ENCODE measurements at places on chromosomes 2 and 18. TPM values are rescaled to one million over a fixed set of nuclear protein-coding genes. Genes with fewer than 3 reads are reported as not detected.

DNA sequence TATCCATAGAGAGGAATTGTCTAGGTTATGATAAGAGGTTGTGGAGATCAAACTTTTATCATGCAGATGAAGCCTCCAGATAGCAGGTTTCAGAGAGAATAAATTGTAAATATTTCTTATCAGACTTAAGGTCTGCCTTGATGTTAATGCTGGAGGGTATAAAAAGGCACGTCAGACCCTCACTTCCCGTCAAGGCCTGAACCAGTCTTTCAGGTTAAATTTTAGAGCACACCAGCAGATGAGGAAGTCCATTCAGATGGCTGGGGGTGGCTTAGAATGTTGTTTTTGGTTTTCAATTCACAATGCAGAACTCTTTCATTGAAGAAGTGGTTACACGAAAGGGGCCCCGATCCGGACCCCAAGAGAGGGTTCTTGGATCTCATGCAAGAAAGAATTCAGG, 144.4 kb upstream of the FBXO11 start:
- no peak for DNase-seq

GRCh38 chr2:37523814-37524362, 147.6 kb downstream of the CDC42EP3 start:
- peak; percentile 96 for DNase-seq

DNA sequence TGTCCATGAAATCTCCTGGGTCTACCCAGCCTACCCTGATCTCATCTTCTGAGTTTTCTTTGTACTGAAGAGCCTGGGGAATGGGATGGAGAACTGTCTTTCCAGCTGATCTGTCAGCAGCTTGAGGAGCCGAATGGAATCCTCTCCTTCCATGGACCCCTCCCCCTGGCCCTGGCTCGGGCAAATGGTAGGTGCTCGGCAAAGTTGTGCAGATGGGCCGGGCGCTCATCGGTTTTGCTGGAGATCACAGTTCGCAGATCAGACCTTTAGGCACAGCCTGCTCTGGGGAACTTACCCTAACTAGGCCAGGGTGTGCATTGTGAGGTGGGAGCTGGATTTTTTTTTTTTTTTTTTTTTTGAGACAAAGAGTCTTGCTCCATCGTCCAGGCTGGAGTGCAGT, 40.4 kb downstream of the LCT start:
- DNase-seq, result no peak

DNA sequence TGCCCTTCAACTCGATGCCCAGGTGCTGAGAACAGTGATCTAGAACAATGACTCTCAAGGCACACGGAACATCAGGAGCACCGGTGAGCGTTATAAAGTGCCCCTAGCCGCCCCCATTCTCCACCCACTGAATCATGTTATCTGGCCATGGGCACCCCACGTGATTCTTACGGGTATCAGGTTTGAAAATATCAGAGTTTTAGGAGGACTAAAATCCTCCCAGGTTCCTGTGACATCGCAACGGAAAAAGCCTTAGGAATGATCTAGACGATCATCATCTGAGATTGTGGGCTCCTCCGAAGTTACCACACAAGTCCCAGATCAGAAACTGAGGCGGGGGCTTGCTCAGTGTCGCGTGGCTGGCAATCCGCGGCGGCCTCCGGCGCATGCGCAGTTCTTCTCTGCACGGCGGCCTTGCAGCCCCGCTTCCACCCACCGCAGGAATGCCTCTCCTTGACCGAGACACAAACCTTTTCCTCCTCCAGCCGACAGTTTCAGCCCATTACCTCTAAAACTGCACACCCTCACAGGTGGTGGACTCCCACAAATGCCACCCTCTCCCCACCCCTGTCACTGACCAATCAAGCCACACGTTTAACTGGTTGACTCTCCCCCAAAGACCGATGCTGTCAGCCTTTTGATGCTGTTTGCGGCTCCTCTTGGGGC, 5.8 kb upstream of the MRPL33 start:
- no peak for DNase-seq

DNA sequence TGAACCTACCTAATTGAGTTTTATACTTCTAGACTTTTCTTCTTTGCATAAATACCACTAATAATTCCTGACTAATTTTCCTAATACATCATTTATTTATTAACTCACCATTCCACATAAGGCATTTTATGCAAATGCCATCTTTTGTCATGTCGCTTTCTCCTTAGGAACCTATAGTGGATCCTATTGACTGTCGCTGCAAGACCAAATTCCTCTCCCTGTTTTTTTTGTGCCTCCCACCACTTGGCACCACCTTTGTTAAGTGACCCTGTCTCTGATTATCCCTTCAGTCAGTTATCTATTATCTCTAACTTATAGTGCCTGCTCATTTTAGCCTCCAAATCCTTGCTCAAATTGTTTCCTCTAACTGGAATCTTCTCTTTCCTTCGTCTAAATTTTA, 19.5 kb downstream of the UNC80 start:
- no peak for DNase-seq

DNA sequence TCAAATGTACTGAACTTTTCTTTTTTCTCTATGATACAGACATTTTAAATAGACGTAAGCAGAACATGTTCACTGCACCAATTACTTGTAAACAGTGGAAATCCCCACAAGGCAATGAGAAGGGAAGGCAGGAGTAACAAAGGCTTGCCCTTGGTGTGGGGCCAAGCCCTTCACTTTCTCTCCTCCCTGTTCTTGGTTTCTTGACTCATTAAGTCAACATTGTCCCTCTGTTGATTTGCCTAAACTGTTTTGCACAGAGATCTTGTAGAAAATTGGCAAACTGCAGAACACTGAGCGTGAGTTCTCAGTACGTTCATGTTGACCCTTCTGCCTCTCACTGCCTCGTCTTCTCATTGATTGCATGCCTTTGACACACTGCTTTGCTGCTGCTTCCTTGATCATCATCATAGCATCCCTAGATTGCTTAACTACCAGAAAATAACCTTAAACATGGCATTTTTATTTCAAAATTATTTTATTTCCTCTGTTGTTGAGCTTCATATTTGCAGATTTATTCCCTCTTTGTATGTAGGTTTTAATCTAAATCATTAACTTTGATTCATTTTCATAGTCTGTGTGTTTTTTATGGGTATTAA, 257.7 kb downstream of the PTGR3 start:
- DNase-seq, result no peak

GRCh38 chr2:9594366-9595054, 36.3 kb downstream of the YWHAQ start:
- DNase-seq, result no peak

- DNase-seq, result no peak
Measured at GRCh38 chr2:67867735-67868134, 195.1 kb downstream of the C1D start.

- DNase-seq, result no peak
Measured at GRCh38 chr2:119009110-119009509, 67.1 kb downstream of the MARCO start.

- no peak for DNase-seq
Measured at GRCh38 chr2:57615855-57616556, 430.6 kb upstream of the VRK2 start.

DNA sequence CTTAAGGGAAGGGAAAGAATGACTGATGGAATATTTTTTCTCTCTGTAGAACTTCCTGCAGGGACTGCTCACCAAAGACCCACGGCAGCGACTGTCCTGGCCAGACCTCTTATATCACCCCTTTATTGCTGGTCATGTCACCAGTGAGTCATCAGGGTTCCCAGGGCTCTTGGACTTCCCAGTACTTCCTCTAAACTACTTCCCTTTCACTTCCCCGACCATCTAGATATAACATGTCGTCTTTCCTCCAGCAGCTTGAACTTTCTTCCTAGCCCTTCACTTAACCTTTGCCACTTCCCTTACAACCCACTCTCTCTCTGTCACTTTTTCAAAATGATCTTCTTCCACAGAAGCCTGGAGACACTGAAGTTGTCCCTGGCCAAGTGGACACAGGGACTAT, 7.2 kb downstream of the STK36 start:
- no peak for DNase-seq

DNA sequence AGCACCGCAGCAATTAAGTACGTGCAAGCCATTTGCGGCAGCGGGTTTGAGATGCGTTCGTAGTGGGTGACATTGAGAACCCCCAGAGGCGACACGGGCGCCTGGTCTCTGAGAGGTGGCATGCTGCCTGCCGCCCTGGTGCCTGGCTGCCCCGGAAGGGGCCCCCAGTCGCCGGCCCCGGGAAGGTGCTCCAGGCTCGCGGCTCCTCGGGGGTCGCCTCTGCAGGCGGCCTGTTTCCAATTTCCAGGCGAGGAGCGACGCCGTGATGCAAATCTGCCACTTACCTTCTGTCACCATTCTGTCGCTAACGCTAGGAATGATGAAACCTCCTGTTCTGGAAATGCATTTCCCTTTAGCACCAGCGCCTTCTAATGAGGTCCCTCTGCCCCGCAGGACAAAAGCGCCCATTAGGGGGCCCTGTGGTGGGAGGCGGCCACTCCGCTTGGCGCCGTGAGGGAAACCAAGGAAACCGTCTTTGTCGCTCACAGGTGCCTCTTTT, 13.0 kb downstream of the KIF5C start:
- DNase-seq, result no peak

DNA sequence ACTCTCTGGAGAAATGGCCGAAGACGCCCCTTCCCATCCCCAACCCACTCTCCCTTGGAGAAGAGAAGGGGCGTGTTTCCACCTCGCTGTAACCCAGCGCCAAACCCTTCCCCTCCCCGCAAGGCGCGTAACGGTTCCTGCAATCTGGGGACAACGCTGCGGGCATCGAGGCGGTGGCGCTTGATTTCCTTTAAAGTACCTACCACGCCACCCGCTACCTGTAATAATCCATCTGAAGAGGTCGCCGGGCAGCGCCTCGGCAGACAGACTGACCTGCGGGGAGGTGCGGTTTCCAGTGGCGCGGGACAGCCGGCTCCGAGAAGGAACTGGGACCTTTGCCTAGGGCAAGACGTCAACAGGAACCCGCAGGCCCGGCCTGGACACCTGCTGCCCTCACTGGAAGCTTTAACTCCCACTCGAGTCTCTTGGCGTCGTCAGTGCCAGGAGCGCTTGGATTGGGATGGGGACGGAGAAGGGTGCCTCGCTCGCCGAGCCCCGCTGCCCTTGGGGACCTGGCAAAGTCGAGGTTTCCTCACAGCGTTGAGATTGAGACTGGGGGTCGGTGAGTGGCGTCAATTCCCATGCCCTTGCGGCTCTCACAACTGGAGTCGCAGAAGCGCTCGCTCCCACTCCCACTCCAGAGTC, at the start of gene CYP1B1:
CYP1B1 (minus strand) TSS at position 645 of the 645 bp plus-strand sequence. CDS start 763 bp downstream, outside the sequence.
- DNase-seq, result no peak

DNA sequence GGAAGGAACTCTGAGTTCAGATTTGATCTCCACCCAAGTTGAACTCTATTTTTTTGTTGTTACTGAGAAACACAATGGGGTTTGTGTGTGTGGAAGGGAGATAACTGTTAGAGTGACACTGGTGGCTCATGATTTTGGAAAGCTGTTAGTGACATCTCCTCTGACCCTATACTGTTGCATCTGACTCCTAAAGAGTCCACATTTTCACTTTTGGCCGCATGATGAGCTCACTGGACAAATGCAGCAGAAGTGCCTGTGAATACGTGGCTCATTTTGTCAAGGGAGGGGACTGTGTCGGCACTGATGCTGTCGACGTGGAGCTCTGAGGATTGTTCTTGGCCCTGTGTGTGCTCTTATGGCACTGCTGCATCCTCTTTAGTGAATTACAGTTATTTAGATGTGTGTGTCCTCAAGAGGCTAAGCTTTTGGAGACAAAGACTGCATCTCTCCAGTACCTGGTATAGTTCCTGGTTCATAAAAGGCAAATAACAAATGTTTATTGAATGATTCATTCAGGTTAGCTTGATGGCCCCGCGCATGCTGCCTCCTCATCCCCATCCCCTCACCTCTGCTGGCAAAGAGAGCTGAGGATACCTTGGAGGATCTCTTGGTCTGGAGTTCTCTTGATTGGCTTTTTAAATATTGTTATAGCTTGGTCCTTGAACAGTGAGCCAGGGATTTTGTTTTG, 135.4 kb downstream of the PHLPP1 start:
- no peak for DNase-seq

- no peak for DNase-seq
Measured at GRCh38 chr18:5286525-5286924, 9.0 kb downstream of the ZBTB14 start.

- DNase-seq, result no peak
Measured at GRCh38 chr18:34806527-34806926, 96.4 kb downstream of the DTNA start.

DNA sequence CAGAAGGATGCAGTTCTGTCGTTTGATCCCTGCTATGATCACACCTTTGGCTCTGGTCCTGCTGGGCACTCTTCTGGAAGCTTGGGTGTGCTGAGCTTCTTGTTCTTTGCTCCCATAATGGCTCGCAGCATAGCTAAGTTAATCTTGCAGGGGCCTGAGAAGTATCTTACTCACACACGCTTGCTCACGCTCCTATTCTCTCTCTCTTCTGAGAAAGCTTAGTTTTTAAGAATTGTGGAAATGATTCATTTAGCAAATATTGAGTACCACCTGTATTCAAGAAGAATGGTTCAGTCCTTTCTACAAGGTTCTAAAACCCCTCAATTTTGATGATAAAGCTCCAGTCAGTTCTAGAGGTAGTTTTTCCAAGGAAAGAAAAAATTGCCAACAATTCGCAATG, 40.6 kb downstream of the XRCC5 start:
- DNase-seq, result no peak

GRCh38 chr2:16862471-16862870, 196.8 kb upstream of the CYRIA start:
- DNase-seq, result no peak

DNA sequence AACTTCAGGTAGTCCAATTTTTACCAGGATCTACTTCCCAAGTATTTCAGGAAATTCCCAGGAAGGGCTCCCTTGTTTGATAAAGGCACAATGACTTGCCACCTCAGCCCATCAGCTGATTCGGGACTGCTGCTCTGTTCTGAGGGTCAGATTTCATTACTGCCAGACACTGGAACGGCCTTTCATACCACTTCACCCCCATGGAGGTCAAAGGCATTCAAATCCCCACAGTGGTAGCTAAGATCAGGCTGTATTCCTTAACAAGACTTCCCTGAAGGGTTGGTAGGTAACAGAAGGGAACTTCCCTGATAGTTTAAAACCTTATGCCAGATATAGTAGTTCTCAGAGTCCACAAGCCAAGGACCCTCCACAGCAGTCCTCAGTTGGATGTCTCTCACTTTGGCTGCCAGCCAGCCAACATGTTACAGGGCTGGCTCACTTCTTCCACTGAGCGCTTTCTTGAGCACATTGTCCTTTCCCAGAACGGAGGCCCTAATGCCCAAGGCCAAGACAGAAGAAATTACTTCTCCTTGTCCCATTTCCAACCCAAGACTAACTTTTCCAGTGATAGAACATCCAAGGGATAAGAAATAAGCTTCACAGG, 40.0 kb upstream of the GLS start:
- DNase-seq, result no peak

- no peak for DNase-seq
Measured at GRCh38 chr2:94994063-94994913, 31.2 kb upstream of the MAL start.

CHN1 gene
- total RNA-seq, result 18.3 TPM

AGFG1 gene
- total RNA-seq, result 27.1 TPM

CD8B2 gene
- 0.10 TPM for total RNA-seq

PSMA8 gene
- total RNA-seq, result not detected

CRACDL gene
- 1.1 TPM for total RNA-seq

KCNJ3 gene
- total RNA-seq, result 3.2 TPM

CHRNA1 gene
- total RNA-seq, result 4.2 TPM

Data from skin of body (tissue), 3 donors.